Glomerular endothelial cell (primary cell): ENCODE measurements at places on chromosomes 2 and 18. TPM values are rescaled to one million over a fixed set of nuclear protein-coding genes. Genes with fewer than 3 reads are reported as not detected.

The RRM2 gene
- total RNA-seq = 21.4 and 26.1 TPM in 2 replicates

The FAM98A gene
- total RNA-seq = 46.6 and 122 TPM in 2 replicates

The SANBR gene
- total RNA-seq = 8.5 and 16.0 TPM in 2 replicates

The TCF23 gene
- not detected in 2 replicates for total RNA-seq

The ELOA2 gene
- not detected in 2 replicates for total RNA-seq

The DSC3 gene
- 2.0 and 2.8 TPM in 2 replicates for total RNA-seq

The TLX2 gene
- total RNA-seq = not detected in 2 replicates

The TUBB8B gene
- total RNA-seq = not detected in 2 replicates

The LHCGR gene
- 0.70 TPM in 1 of 2 replicates, not detected in the other for total RNA-seq

The CHRND gene
- total RNA-seq = not detected in 2 replicates

GRCh38 chr2:212595036-212595654, 56.5 kb upstream of the ERBB4 start:
- no peak for DNase-seq

DNA sequence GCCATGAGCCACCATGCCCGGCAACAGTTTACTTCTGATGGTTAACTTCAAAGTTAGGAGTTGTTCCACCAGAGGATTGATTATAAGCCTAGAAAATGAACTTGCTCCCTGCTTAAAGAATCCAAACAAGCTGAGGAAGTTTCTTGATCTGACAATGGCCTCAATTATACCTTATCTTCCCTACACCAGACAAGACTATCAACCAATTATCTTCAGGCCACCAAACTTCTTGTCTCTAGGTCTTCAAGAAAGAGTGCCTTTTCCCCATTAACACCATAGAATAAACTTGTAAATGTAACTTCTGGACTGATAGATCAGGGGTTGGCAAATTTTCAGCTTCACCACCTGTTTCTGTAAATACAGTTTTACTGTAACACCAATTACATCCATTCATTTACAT, 15.0 kb downstream of the ZC3H8 start:
- no peak for DNase-seq

GRCh38 chr2:191003405-191004309, 10.3 kb downstream of the STAT1 start:
- DNase-seq = no peak

GRCh38 chr2:25304826-25305596, 36.7 kb downstream of the DNMT3A start:
- no peak for DNase-seq

- DNase-seq = no peak
Observed at GRCh38 chr18:6060149-6060548, 164.8 kb upstream of the TMEM200C start.

DNA sequence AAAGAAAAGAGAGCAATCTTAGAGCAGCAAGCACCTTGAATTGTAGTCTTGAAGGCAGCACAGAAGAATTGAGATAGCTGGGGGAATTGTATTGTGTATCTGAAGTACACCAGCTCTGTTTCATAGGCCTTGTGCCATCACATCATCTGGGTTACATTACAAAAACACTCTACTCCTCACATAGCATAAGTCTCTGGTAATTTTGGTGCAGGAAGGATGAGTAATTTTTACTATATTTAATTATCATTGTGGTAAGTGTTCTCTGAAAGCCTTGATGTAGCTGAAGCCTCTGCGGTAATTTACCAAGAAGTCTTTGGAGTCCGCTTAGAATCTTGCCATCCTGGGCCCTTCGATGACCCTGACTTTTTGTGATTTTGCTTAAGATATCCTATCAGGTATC, 291.1 kb downstream of the ARHGAP15 start:
- DNase-seq = no peak

DNA sequence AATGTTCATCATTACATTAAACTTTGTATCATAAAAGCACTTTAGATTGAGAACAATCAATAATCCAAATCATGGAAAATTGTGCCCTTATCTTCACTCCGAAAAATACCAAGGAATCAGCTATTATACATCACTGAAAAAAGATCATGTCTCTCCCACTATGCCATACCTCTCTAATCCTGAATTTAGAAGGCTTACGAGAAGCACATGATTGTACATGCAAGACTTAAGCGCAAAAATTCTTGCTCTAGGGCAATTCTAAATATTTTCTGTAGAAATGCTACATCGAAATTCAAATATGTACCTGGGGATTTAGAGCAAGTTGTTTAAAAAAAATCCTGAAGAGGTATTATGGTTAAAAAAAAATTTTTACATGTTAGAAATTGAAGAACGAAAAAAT, 1.3 kb downstream of the CYTIP start:
- DNase-seq = no peak

DNA sequence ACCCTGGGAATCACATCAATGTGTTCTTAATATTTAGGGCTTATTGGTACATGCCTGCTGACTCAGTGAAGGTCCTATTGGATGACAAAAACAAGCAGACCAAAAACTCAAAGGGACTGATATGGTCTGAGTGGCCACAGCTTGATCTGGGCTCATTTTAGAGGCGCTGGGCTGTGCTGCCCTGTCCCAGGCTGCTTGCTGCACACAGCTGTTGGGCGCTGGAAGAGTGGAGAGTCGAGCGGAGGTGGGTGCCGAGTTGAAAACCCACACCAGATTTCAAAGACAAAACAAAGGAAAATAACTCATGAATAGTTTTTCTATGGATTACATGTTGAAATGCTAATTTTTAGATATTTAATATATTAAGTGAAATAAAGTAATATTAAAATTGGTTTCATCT, 68.5 kb downstream of the LONRF2 start:
- no peak for DNase-seq

- no peak for DNase-seq
Observed at GRCh38 chr2:8376603-8377410, 305.0 kb upstream of the ID2 start.

DNA sequence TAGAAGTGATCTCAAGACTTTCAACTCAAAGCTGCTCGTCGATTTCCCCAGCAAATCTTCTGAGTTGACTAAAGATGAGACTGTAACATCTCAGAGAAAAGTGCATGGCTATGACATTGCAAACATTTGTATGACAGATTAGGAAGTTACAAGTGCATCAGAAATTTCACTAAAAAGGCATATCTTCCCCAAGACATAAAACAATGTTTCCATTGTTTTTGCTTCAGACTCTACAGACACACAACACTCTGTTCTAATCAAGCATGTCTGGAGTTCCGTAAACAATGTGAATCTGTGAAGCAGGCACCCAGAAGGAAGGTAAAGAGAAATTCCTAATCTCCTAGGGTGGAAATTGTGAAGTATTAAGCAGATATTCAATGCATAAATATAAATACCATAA, 144.6 kb upstream of the LYPD1 start:
- no peak for DNase-seq

DNA sequence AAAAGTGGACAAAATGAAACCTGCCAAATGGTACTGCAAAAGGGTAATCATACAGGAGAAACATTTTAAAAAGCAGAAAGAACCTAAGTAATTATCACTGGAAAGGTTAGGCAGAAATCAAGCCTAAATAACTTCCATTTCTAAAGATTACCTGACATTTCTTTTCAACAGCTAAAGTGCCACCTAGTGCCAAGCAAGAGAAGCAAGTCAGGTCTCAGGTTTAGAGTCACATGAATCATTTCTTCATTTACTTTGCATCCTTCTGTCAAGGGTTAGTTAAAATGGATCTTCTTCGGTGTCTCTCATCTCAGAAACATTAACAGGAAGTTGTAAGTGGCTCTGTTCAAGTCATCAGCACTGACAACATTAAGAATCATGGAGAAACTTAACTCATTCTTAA, 90.3 kb downstream of the AKAIN1 start:
- DNase-seq = no peak

DNA sequence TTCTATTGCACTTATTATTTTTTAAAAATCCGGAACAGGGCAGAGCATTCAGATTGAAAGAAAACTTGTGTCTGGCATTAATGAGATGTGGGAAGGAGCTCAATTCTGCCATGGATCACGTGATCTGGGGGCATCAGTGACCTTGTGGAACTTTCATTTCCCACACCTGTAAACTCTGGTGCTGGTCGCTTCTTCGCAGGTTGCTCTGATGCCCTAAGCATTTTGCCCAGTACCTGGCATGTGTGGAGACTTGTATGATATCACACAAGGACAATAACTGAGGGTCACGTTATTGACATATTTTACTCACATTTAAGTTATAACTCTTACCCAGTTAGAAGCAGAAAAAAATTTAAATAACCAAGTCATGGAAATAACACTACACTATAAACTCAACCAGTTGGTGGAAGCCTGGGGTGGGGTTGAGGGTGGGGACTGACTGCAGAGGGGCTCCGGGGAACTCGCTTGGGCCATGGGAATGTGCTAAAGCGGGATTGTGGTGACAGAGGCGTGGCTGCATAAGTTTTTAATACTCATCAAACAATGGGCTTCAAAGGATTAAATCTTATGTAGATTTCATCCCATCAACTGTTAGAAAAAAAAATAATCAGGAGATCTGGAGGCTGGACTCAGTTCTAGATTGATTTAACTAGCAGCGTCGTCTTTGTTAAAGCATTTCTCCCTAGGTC, 36.5 kb downstream of the ST3GAL5 start:
- no peak for DNase-seq

DNA sequence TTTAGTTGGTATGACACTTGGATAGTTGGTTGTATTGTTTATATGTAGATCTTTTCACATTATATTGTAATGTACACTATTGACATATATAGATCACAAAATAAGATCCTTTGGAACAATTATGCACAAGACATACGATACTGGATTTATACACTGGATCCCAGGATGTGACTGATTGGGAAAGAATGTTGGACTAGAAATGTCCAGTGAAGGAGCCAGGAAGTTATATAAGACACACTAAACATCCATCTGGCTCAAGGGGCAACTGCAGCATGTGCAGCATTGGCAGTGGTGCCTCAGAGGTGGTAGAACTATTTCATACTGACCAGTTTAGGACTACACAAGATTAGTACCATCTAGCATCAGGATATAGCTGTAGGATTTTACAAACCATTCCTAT, 104.9 kb downstream of the TRABD2A start:
- no peak for DNase-seq

GRCh38 chr2:18980104-18980785, 378.2 kb downstream of the OSR1 start:
- DNase-seq = no peak

GRCh38 chr2:213934560-213934959, 476.3 kb upstream of the VWC2L start:
- no peak for DNase-seq

DNA sequence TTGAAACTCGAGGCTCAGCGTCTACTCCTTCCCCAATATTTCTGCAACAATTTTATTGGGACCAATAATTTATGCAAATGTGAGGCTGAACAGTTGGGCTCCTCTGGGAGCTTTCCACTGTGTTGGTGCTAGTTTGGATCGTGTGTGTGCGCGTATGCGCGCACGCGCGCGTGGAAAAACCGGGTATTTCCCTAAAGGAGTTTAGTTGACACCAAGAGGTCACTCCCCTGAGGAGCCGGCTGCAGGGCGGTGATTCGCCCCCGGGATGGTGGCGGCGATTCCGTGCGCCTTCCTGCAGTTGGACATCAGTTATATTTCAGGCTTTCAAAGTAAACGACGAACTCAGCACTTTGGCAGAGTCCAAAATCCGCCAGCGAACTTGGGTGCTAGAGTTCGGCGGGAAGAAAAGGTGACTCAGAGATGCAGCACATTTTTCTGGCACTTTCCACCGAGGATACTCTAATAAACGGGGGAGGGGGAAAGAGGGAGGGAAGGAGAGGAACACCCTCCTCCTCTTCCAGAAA, 186.5 kb upstream of the FANCL start:
- DNase-seq = no peak

DNA sequence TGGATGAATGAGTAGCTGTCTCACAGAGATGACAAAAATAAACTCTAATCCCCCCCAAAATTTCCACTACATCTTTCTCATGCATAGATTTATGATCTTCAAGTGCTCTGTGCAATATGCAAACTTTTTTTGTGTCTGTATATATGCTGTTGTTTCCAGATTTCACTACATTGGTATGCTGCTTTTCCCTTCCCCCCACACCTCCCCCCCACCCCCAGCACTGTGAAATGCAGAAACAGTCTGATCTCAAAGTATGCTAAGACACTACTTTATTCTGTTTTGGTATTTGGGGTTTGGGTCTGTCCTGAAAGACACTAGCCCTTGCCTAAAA, 524 bp upstream of the KLHL14 start:
- DNase-seq = no peak

DNA sequence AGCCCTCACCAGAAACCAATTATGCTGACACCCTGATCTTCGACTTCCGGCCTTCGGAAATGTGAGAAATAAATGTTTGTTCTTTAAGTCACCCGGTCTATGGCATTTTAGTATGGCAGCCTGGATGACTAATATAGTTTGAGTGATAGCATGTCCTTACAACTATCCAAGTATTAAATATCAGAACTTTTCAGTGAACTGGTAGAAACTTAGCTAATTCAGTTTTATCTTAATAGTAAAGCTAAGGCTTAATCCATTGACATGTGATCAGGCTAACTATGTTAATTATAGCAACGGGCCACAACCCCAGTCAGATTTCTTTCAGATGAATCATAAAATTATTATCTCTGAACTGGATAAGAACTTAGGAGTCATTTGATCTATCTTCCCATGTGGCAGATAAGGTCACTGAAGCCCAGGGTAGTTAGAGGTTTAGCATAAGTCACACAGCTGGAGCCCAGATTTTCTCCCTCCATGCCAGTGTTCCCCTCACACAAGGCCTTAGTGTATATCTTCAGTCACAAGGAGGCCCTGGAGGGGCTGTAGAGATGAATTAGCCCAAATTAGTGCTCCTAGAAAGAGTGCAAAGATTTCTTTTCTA, 40.7 kb upstream of the UPP2 start:
- DNase-seq = no peak

- DNase-seq = no peak
Observed at GRCh38 chr2:170106102-170106840, 71.7 kb upstream of the MYO3B start.

GRCh38 chr2:96111823-96112500, 4.4 kb downstream of the ADRA2B start:
- no peak for DNase-seq

GRCh38 chr2:74414881-74415761, 6.3 kb downstream of the C2orf81 start:
- no peak for DNase-seq

DNA sequence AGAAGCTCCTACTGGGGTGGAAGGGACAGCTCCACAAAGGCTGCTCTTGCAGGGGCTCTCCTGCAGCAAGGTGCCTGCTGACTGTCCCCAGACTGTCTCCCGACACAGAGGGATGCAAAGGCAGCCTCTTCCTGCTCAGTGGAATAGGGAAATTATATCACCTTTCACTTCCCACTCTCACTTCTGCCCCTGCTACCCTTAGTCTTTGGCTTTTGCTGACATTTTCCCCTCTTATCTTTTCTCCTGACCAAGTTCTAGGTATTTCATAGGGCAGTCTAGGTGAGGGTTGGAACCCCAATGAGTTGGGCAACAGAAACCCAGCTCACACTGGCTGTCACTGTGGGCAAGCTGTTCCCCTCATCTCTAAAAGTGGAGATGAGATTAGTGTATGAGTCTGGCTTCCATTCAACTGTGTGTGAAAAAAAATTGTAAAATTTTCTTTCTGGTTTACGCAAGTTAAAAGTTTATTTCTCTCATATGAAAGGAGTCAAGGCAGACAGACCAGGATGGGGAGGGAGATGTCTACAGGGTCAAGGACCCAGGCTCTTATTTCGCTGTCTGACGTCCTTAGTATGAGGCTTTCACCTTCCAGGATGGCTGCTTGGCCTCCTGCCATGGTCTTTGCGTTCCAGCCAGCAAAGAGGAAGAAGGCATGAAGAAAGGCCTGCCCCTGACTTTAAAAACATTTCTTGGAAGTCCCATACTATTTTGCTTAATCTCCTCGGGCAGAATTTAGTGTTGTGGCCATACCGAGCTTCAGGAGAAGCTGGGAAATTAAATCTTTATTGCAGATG, 7.5 kb upstream of the MOCOS start:
- no peak for DNase-seq
